ENCODE measurements at places on chromosomes 5 and 9. TPM values are rescaled to one million over a fixed set of nuclear protein-coding genes. Genes with fewer than 3 reads are reported as not detected.

Gene ZNF883
- total RNA-seq, result 1.2 TPM

Gene PDE8B
- 0.96 TPM for total RNA-seq

DNA sequence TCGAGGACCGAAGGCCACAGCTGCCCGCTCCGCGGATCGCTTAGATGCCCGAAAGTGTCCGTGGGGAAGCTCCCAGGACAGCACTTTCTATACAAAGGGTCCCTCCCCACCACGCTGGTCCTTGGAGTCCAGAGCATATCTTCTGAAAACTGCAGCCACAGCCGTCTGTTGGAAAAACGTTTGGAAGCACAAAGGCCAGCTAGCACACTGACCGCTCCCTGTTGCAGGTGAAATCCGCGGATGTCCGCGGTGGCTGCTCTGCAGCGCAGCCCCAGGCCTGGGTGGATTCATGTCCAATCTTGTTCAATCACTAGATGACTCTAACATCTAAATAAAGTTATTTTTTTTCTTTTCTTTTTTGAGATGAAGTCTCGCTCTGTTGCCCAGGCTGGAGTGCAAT, 32.8 kb upstream of the FANCC start:
- ATAC-seq, result no peak

GRCh38 chr5:95272316-95272929, 12.5 kb downstream of the MCTP1 start:
- no peak for ATAC-seq

DNA sequence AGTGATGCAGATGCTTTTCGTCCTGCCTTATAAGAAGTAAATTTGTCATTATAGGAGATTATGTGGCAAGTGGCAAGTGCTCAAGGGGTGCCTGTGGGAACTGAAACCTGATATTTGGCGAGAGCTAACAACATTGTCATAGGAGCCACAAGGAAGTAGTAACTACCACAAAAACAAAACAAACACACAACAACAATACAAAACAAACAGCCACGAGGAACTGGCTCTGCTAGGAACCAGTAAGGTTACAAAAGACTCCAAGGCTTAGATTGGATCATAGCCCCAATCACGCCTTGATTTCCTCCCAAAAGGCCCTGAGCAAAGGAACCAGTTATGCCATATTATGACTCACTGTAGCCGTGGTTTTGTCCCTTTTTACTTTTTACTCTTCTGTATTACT, 1045.2 kb downstream of the CDH12 start:
- no peak for ATAC-seq

DNA sequence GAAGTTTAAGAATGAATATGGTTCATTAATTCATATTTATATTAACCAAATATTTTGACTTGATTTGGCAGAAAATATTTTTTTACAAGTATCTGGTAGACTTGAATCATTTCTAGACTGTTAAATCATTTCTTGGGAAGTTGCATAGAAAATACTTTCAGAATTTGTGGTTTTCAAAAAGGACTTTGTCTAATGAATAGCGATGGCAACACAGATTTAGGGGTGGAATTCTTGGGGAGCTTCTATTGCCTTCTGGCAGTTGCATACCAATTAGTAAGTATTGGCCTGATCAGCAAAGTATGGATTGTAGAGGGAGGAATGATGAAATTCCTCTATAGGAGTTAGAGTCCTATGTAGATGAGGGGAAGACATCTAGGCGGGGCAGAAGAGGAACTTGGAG, 68.6 kb upstream of the CKMT2 start:
- no peak for ATAC-seq

DNA sequence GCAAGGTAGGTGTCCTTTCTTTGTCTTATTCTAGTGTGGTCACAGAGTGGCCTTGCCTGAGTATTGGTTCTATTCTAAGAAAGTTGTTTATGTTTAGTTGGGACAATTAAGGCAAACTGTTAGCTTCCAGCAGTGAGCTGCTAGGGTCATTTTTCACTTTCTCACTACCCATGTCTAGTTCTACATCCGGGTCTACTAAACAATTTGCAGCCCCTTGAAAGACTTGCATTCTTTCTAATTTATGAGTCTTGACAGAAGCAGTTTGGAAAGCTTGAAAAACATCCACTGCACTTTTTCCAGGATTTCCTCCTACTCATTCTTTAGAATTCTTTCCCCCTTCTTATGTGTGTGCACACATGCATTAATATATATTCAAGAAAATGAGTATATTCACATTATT, 892.2 kb upstream of the ACO1 start:
- no peak for ATAC-seq

DNA sequence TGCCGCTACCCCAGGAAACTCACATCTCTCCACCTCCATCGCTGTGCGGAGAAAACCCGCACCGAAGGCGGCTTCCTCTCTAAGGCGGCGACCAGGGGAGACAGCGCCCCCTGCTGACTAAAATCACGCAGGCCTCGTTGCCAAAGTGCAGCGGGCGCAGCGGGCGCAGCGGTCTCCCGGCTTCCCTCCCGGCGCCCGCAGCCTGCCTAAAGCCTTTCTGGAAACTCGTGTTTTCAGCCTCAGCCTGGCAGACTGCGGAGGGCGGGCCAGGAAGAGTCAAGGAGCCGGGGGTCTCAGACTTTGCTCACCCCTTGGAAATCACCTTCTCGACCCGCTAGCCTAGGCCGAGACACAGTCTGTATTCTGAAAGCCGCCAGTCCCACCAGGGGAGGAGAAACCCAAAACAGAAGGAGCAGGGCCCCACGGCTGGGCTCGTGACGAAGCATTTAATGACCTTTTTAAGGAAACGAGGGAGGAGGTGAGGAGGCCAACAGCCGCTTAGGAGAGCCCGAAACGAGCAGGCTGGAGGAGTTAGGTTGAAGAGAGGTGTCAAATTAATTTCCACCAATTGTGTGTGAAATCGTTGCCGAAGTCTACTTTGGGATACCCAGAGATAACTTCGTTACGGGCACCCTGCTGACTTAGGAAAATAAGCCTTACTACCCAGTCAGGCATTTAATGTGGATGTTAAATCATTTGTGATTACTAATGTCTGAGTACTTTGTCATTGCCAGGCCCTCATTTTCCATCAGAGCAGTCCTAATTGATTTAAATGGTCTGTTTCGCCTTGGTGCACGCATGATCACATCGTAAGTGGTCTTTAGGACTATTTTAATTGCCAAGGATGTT, 7.3 kb upstream of the FOXB2 start:
- peak; percentile 50 for ATAC-seq

DNA sequence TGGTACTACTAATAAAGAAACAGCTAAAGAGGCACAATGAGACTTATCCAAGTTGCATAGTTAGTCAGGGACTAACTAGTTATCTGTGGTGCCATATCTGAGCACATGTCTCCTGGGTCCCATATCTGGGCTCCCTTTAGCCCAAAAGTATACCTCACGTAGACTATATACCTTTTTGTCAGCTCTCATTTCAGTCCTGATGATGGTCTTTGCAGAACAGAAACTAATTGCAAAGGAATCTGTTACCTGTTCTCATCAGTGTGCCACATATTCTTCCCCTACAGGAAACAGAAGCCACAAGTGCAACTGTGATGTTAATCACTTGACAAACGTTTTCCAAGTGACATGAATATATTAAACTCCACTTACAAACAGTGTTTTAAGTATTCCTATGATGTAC, 395.2 kb downstream of the KIAA0825 start:
- no peak for ATAC-seq

DNA sequence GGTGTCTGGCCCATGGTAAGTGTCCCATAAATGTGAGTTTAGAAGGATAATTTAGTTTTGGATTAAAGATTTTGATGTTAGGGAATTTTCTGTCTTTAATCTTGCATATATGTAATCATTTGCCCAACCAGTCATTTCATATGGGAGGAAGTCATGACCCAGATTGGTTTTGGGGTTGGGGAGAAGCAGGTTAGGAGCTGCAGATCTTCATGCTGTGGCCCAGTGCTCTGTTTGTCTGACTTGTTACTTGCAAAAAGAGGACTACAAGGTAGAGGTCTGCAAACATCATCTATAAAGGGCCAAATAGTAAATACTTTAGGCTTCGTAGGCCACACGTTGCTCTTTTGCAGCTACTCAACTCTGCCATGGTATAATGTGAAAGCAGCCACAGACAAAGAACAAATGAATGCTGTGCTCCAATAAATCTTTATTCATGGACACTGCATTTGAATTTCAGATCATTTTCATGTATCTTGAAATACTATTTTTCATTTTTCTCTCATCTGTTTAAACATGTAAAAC, 16.8 kb downstream of the OSTF1 start:
- no peak for ATAC-seq

DNA sequence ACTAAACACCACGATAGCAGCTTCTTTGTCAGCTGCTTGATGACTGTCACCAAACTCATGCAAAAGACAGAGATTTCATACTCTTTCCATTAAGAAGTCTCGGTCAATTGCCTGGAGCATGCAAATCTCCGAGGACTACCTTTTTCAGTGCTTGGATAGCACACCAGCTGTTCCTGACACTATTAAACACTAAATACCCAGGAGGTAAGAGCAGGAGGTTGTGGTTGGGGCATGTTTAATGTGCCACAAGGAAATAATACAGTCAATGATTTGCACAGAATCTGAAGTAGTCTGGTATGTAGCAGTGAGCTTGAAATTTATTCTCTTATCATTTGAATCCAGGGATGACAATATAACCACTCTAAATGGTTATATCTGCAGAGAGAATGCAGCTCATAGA, 996.2 kb downstream of the CDH12 start:
- ATAC-seq, result no peak

DNA sequence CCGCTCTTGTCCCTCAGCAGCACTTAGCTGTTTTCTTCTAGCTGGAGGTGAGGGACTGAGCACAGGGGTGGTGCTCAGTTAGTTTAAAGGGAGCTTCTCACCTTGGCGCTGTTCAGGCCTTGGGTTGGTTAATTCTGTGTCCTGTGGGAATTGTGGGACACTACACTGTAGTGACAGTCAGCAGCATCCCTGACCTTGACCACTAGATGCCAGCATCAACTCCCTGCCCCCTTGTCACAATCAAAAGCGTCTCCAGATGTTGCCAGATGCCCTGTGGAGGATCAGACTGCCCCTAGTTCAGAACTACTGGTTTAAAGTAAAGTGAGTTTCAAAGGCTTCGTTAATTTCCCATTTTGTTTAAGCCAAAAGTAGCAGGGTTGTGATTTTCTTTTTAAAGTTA, 65.5 kb upstream of the DMRT3 start:
- no peak for ATAC-seq

DNA sequence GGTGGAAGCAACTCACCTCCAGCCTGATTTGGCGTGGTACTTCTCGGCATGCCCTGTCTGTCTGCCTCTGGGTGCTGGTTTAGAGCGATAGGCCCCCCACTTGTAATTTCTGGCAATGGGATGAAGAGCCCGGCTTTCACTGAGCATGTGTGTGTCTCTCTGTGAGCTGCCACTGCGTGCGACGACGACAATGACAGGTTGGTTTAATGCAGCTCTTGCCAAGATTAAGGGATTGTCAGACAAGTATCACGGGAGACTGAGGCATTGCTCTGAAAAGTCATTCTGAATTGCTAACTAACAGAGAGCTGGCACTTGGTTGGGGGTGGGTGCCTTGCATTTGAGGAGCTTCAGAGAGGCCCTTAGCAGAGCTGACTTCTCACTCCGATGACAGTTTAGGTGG, 348.8 kb upstream of the CLINT1 start:
- no peak for ATAC-seq

GRCh38 chr9:86792136-86792535, 155.2 kb downstream of the GAS1 start:
- no peak for ATAC-seq

All from gastroesophageal sphincter (tissue), 4 donors.